Occipital lobe (tissue), 3 donors: ENCODE measurements at places on chromosomes 4 and X.

DNA sequence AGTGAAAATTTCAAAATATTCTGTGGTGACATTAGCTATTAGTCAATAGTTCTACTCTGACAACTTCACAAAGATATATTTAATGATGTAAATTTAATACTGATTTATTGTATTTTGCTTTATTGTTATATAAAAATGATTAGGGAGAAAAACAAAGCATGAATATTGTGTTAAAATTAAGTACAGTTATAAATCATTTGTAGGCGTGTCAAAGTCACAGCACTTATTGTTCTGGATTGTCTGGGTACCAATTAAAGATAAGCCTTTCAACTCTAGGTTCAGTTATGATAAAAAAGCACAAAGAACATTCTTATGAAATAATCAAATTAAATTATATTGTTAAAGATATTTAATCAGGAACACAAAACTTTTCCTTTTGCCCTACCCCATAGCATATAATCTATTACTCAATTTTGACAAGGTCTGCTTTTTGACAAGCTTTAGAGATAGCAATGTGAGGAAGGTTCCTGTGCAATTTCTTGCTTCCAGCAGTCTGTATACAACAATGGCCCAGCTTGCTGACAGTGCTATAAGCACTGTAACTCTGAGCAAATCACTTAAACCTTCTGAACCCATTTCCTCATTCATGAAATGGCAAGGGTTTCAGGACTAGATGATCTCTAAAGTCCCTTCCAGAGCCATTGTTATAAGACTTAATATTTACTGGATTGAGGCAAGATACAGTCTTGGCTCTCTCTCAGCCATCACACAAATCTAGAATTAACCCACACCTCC is 910.3 kb upstream of the LCORL start:
- no peak for DNase-seq

- DNase-seq, result no peak
Observed at GRCh38 chr4:102387552-102388150, 42.4 kb upstream of the SLC39A8 start.

- no peak for DNase-seq
Observed at GRCh38 chrX:3990569-3990968, 277.1 kb upstream of the PRKX start.

DNA sequence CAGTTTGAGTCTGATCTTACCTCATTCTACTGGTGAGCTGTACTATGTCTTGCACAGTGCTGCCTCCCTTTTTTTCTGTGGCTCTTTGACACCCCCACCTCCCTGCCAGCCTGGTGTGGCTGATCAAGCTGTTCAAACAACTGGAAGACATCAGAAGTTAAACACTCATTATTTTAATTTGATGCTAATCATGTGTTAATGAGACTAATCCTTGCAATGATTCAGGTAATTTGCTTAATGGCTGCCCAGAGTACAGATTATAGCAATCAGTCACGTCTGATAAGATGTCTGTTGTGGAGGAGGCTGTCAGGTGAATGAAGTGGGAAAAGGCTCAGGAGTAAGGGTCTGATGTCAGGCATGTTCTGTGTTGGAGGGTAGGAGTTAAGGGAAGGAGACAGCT is 87.4 kb upstream of the GK2 start:
- no peak for DNase-seq

GRCh38 chr4:63578383-63578782 is 830.9 kb downstream of the TECRL start:
- no peak for DNase-seq

- DNase-seq, result no peak
Observed at GRCh38 chr4:123507376-123507775, 110.8 kb downstream of the SPRY1 start.

DNA sequence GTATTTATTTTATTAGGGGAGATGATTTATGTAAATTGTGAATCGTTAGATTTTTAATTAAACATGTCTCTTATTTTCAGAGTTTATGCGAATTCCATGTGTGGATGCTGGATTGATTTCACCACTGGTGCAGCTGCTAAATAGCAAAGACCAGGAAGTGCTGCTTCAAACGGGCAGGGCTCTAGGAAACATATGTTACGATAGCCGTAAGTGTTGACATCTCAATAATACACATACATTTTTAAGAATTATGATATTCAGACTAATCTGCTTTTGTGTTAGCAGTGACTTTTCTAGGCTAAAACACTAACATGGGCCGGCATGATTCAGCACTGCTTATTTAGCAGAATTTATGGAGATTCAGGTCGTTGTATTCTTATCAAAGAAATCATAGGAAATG is 91.2 kb downstream of the RAP1GDS1 start:
- DNase-seq, result no peak

DNA sequence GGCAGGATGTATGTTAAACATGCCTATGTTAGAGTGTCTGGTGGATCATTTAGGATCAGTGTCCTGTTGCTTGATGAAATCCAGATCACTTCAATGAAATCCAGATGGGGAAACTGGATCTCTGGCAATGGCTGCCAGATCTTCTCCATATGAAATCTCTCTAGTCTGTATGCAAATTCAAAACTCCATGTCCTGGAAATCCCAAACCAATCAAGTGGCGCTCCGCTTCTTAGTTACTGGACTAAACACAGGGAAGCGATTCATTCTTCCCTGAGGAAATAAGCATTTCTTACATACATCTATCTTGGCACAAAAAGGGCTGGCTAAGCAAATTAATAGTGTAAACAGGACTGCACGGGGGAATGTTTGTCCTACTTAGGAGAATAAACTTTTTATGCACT is 94.9 kb downstream of the HDAC8 start:
- DNase-seq, result no peak
